ENCODE measurements at places on chromosomes 2 and 18.

DNA sequence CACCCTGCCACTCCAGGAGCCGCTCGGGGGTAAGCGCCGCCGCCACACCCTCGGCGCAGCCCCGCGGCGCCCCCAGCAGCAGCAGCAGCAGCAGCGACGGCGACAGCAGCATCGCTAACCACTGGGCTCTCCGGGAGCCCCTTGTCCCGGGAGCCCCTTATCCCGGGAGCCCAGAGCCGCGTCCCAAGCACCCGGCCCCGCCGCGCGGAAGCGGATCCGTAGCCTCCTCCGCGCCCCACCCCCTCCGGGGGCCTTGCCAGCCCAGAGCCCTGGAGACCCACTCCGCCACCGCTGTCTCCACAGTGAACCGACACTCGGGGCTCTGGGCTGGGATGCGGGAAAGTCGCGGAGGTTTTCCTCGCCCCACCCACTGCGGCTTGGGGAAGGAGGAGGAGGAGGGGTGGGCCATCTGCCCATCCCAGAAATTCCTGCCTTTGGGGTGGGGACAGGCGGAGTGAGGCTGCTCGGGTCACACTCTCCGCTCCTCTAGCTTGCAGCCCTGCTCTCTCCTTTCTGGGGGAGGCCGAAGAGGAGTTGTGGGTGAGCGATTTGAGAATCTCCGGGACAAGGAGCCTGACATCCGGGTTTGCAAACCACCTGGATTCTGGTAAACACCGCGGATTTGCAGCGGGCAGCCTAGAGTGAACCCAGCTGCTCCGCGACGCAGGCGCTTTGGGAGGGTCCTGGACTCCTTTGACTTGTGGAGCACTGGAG lies at the start of gene PLA2R1:
Gene PLA2R1 (minus strand): TSS at position 324 of the 714 bp plus-strand sequence. CDS start 212 bp downstream, at position 112.
- no peak for DNase-seq

- no peak for DNase-seq
These were observed 2.5 kb upstream of the OSR1 start for GRCh38 chr2:19360966-19361321.

- DNase-seq = no peak
These were observed 223.5 kb downstream of the RNF152 start for GRCh38 chr18:61669320-61669719.

GRCh38 chr18:47953471-47953931 lies 23.0 kb upstream of the SMAD2 start:
- DNase-seq = no peak

- DNase-seq = no peak
These were observed 390.6 kb upstream of the PKDCC start for GRCh38 chr2:41657226-41657625.

GRCh38 chr18:35276267-35276666 lies 13.8 kb downstream of the ZSCAN30 start:
- no peak for DNase-seq

DNA sequence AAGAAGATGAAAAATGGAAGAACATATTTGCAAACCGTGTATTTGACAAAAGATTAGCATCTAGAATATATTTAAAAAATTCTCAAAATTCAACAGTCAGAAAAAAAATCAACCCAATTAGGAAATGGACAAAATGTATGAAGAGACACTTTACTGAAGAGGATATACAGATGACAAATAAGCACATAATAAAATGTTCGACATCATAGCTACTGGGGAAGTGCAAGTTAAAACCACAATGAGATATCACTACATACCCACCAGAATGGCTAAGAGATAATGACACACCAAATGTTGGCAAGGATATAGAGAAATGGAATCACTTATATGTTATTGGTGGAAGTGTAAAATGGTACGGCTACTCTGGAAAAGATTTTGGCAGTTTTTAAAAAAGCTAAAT lies 11.7 kb upstream of the NUP35 start:
- no peak for DNase-seq

- no peak for DNase-seq
These were observed 271.5 kb downstream of the EXOC6B start for GRCh38 chr2:72554381-72554780.

All from NCI-H1048 (cell line).